Neural cell (in vitro differentiated cells): ENCODE measurements at places on chromosomes 16 and 17. TPM values are rescaled to one million over a fixed set of nuclear protein-coding genes. Genes with fewer than 3 reads are reported as not detected.

Gene KRT27
- polyA plus RNA-seq = not detected in 2 replicates

Gene B3GNT9
- polyA plus RNA-seq = not detected in 2 replicates

Gene ADAM11
- 19.3 and 25.8 TPM in 2 replicates for polyA plus RNA-seq

Gene NPIPB6
- 0.88 and 2.7 TPM in 2 replicates for polyA plus RNA-seq

Gene LYRM9
- polyA plus RNA-seq = 80.4 and 83.8 TPM in 2 replicates

Gene LRRC37A
- polyA plus RNA-seq = 3.0 and 5.0 TPM in 2 replicates

Gene GGA3
- polyA plus RNA-seq = 15.7 and 19.6 TPM in 2 replicates

Gene MT1F
- 1.8 and 1.9 TPM in 2 replicates for polyA plus RNA-seq

Gene NOXO1
- 8.5 and 11.7 TPM in 2 replicates for polyA plus RNA-seq

Gene PYDC1
- polyA plus RNA-seq = not detected in 2 replicates

Gene NPIPA5
- 1.5 and 27.2 TPM in 2 replicates for polyA plus RNA-seq

Gene TP53TG3
- polyA plus RNA-seq = not detected in 2 replicates

Gene C16orf86
- polyA plus RNA-seq = 1.4 and 2.4 TPM in 2 replicates

Gene SLC13A2
- polyA plus RNA-seq = not detected in 2 replicates
